ENCODE measurements at places on chromosomes 1 and 21.

GRCh38 chr1:180311011-180311730, 81.1 kb downstream of the LHX4 start:
- peak; percentile 80 for DNase-seq

GRCh38 chr1:68449901-68450300, at the start of gene RPE65:
Gene RPE65, minus strand, starts transcription at chr1:68449954. Its CDS starts 49 bp downstream, at chr1:68449905.
- no peak for DNase-seq

- no peak for DNase-seq
Observed at GRCh38 chr1:223824712-223825111, 21.0 kb downstream of the TP53BP2 start.

DNA sequence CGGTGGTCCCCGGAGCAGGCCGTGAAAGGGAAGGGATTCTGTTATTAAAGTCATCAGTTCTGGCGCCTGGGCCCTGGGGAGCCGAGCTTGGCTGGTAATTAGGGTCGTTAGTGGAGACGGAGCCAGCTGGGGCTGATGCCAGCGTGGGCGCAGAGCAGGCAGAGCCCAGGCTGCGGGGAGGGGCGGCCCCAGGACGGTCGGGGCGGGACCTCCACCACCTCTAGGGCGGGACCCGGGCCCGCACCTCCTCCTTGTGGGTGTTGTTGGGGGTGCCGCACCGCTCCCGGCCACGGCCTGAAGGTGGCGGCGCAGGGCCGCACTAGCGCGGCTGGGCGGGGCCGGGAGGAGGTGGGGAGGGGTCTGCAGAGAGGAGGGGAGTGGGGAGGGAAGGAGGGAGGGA, 470.6 kb downstream of the PTPRU start:
- peak; percentile 74 for DNase-seq

- no peak for DNase-seq
Observed at GRCh38 chr1:40742363-40743061, 41.1 kb upstream of the KCNQ4 start.

DNA sequence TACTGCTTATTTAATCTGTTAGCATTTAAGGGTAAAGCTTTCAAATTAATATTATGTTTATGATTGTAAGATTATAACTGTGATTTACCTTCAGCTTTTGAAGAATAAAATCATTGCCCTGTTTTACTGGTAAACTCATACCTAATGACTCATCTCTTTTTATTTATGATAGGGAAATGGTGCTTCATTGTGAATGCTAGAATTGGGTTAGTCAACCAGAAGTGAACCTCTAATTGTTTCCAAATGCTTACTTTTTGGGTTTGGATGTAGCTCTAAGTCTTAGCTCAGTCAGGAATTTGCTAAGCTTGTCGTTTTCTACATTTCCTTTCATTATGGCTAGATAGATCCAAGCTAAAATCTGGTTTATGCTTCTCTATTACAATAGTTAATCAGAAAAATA, 59.4 kb downstream of the SLC30A7 start:
- DNase-seq, result peak; percentile 73

DNA sequence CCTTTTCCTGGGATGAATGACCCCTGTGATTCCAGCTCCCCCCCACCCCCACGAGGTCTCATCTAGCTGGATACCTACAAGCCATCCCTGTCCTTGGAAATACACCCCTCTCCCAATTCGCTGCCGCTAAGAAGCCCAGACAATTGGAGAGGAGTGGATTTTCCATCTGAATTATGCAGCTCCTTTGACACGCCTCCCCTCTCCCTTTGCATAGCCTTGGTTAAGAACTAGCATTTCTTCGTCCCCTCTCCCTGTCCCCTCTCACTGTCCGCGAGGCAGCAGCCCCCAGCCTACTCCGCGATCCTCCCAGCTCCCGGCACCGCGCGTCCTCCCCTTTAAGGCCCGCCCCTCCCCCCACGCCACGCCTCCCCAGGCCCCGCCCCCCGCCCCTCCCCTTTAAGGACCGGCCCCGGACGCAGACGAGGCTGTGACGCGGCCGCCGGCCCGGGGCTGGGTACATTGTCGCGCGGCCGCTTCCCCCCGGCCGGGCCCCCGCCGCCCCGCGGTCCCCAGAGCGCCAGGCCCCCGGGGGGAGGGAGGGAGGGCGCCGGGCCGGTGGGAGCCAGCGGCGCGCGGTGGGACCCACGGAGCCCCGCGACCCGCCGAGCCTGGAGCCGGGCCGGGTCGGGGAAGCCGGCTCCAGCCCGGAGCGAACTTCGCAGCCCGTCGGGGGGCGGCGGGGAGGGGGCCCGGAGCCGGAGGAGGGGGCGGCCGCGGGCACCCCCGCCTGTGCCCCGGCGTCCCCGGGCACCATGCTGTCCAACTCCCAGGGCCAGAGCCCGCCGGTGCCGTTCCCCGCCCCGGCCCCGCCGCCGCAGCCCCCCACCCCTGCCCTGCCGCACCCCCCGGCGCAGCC, at the start of gene MAPKAPK2:
Gene MAPKAPK2, plus strand, starts transcription at position 428 of the 856 bp plus-strand sequence. Its CDS starts 325 bp downstream, at position 753.
- peak; percentile 58 for DNase-seq

DNA sequence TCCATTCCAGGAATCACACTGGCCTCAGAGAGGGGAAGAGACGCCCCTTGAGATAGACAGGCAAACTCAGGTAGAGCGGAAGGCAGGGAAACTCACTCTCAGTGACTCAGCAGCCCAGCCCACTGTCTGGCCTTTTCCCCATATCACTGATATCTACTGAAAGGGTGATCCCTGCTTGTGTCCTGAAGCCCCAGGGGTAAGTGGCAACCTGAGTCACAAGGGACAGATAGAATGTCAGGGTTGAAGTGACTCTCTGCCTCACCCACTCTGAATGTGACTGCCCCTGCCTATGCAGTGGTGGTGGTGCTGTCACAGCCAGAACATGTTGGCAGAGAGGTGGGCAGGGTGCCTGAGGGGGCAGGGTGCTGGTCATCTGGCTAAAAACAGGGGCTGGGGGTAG, 157.5 kb upstream of the FGGY start:
- no peak for DNase-seq

DNA sequence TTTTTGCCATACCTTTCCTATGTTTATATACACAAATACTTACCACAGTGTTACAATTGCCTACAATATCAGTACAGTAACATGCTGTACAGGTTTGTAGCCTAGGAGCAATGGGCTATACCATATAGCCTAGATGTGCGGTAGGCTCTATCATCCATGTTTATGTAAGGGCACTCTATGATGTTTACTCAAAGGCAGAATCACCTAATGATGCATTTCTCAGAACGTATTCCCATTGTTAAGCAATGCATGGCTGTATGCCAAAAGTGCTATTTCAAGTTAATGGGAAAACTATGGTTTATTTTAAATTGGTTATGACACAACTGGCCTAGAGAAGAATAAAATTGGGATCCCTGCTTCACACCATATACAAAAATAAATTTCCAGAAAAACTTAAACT, 36.9 kb upstream of the DISP1 start:
- DNase-seq, result no peak

GRCh38 chr1:151213560-151213959, 15.2 kb downstream of the PIP5K1A start:
- DNase-seq, result no peak

- DNase-seq, result no peak
Observed at GRCh38 chr1:212609701-212610574, 1.4 kb downstream of the ATF3 start.

GRCh38 chr1:203324105-203325025, 19.0 kb downstream of the BTG2 start:
- DNase-seq, result no peak

DNA sequence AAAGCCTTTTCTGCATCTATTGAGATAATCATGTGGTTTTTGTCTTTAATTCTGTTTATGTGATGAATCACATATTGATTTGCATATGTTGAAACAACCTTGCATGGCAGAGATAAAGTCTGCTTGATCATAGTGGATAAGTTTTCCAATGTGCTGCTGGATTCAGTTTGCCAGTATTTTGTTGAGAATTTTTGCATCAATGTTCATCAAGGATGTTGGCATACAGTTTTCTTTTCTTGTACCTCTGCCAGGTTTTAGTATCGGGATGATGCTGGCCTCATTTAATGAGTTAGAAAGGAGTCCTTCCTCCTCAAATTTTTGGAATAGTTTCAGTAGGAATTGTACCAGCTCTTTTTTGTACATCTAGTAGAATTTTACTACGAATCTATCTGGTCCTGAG, 55.0 kb downstream of the COL24A1 start:
- DNase-seq, result no peak

DNA sequence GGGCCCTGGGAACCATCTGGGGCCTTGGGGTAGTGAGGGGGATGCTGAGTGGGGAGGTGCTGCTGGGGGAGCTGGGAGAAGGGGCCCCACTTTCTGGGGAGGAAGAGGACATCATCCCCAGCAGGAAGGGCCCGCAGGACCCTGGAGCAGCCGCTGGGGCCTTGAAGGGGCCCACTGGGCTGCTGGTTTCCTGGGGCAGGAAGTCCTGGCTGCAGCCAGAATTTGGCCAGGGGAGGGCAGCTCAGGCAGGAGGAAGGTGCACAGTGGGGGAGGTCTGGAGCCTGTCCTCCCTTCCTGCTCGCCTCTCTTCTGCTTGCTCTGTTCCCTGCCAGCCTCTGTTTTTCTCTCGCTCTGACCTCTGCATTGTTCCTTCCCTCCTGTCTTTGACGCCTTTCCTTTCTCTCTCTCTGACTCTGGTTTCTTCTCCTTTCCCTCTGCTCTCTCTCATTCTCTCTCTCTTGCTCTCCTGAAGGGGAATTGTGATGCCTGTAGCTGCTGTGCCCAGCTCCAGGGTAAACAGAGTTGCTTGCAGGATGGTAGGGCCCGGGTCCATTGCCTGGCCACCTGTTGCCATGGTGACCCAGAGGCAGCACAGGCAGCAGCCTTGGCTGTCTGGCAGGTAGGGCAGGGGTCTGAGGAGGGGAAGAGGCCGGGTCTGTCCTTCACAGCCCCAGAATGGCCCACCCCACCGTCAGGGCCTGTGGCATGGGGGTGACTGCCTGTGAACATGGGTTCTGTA, 23.9 kb downstream of the ACOT11 start:
- DNase-seq, result no peak

- DNase-seq, result no peak
Observed at GRCh38 chr1:186740324-186740723, 60.1 kb upstream of the PTGS2 start.

DNA sequence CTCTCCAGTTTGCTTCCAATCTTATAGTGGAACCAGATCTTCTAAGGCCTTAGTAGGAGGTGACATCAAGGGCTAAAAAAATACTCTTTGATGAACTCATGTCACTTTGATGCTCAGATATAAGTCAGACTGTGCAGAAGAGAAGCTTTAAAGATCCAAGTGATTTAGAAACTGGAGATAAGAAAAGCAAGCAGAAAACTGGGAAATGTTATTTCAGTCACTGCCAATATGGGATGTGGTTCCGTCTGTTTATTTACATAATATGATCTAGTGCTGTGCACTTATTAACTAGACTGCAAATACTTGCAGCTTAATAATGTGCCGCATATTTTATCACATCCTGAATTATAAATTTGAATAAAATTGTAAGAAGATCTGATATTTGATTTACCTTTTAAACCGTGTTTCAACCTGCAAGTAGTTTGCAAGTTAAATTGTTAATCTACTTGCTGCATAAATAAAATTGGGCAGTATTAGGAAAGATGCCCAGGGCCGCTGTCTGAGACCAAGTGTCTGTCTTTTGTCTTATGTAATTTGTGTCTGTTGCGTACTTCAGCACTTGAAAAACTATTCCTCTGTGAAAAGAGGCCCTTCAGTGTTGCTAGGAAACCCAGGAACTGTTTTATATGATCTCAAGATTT, 29.6 kb downstream of the CXADR start:
- DNase-seq, result no peak

- no peak for DNase-seq
Observed at GRCh38 chr1:205124726-205125125, 2.9 kb upstream of the RBBP5 start.

GRCh38 chr21:44926331-44927101, 5.8 kb upstream of the ITGB2 start:
- DNase-seq, result no peak

GRCh38 chr1:203559523-203559922, 65.6 kb downstream of the OPTC start:
- DNase-seq, result peak; percentile 71

DNA sequence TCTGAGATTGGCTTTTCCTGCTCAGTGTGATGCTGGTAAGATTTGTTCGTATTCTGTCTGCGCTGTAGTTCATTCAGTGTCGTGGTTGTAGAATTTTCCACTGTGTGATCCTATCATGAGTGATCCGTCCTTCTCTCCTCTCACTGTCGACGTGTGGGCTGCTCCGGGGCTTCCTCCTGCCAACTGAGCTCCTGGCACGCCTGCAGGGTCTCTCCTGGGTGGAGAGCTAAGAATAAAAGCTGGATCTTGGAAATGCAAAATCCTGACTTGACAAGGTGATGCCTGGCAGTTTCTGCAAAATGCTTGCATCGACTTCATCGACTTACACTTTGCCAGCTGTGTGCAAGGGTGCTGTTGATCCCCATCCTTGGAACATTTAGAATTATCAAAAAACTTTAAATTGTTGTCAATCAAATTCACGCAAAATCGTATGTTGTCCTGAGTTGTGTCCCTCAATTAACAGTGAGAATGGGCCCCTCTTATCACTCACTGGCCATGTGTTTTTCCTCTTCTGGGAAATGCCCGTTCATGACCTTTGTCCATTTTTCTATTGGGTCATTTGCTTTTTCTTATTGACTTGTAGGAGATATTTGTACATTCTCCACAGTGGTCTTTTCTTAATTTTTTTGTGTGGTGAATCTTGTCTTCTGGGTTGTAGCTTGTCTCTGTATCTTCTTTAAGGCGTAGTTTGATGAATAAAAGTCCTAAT, 125.5 kb downstream of the CRYAA start:
- DNase-seq, result no peak

GRCh38 chr1:210731597-210731996, 402.4 kb downstream of the KCNH1 start:
- DNase-seq, result no peak

DNA sequence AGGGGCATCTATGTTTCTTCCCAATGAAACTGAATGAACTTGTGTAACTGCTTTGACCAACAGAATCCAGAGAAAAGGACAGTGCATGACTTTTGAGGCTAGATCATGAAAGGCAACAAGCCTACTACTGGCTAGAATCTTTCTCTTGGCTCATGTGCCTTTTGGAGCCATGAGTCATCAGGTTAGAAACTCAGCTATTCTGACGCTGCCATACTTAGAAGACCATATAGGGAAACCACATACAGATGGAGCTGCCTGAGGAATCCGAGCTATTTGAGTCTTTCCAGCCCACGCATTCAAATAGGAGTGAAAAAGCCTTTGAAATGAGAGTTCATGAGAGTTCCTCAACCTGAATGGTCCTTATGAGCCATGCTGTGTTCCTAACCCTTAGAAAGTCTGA, 738.5 kb upstream of the CHRM3 start:
- DNase-seq, result peak; percentile 69

DNA sequence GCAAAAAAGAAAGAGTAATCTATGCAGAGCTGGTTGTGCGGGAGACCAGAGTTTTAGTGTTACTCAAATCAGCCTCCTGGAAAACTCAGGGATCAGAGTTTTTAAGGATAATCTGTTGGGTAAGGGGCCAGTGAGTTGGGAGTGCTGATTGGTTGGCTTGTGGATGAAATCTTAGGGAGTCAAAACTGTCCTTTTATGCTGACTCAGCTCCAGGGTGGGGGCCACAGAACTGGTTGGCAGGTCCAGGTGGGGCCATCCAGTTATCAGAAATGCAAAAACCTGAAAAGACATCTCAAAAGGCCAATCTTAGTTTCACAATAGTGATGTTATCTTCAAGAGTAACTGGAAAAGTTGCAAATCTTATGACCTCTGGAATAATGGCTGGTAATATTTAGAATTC, 3.3 kb downstream of the EXTL2 start:
- DNase-seq, result no peak
